ENCODE measurements at places on chromosomes 2 and 18.

DNA sequence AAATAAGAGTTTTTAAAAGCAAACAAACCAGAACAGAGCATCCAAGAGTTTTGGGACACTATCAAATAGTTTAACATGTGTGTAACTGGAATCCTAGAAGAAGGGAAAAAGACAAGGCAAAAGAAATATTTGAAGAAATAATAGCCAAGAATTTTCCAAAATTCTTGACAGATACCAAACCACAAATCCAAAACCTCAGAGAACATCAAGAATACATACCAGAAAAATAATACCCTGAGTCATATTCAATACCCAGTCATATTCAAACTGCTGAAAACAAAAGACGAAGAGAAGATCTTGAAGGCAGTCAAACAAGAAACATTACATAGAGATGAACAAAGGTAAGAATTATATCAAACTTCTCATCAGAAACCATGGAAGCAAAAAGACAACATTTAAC is 22.9 kb downstream of the INO80C start:
- no peak for DNase-seq

GRCh38 chr2:29632018-29632417 is 289.4 kb downstream of the ALK start:
- DNase-seq: no peak

DNA sequence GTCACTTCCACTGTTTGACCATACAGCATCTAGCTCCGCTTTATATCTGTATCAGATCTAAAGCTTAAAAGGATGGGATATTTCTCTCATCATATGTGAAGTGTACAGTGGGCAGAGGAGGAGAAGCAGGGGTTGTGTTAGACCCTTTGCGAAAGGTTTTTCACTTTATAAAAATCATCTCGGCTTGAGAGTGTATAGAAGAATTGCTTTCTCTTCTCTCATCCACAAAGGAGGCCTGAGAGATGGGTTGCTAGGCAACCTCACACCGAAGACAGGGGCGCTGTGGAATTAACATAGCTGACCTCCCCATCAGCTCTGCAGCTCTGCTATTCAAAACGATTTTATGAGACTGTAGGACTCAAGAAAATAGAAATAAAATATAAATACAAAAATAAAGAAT is 70.2 kb upstream of the GALNT3 start:
- DNase-seq: peak; percentile 90

DNA sequence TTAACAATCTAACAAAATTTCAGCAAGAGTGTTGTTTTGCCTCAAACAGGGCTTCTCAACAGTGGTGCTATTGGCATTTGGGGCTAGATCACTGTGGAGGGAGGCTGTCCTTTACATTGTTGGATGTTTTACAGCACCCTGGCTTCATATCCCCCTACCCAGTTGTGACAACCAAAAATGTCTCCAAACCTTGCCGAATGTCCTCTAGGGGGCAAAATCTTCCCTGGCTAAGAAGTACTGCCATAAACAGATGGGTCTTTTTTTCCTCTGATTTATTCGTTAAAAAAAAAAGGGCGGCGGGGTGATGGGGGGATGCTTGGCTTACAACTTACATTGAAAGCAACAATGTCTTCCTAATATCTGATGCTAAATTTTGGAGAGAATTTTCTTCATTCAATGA is 207.6 kb upstream of the CCDC150 start:
- peak; percentile 45 for DNase-seq

- no peak for DNase-seq
These were observed 8.2 kb upstream of the SETBP1 start for GRCh38 chr18:44672506-44672905.

DNA sequence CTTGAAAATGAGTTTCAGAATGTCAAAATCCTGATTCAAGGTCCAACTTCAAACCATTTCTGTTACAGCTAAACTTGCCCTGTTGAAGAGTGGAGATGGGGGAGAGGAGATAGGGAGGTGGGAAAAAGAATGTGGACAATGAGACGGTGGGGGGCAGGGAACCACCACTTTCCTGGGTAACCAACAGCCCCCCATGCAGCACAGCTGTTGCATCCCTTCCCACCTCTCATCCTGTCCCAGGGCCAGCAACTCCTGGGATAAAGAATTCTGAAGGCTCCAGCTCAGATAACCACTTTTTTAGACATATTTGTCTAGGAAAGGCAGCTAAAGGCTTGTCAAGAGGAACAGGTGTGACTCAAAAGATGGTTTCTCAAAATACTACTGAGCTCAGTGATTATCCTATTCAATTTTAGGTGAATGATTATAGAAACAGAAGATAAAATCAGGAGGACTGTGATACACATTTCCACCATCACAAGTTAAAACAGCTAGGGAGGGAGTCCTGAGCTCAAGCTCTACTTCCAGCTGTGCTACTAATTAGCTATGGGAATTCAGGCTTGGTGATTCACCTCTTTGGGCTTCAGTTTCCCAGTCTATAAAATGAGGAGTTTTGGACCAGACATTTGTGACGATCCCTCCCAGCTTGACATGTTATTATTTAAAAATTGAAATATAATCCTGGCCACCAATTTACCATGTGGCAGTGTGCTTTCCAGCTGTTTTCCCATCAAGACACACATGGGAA is 36.3 kb downstream of the HDHD2 start:
- no peak for DNase-seq

DNA sequence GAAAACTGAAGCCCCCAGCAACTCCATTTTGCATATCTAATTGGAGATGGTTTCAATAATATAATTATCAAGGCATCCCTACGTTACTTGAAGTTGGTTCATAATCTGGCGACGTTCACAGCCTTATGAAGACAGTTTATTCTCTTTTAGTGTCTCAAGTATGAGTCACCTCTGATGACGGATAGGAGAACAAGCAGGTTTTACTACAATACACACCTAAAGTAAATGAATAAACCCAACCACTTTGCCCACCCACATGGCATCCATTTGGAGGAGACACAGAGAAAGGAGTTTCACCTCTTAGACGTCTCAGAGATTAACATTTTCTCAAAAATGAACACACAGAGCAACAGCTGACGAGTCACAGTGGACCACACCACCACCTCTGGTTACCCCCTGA is 40.8 kb downstream of the BCL11A start:
- DNase-seq: no peak

- DNase-seq: no peak
These were observed 7.2 kb downstream of the ADI1 start for GRCh38 chr2:3512086-3512485.

DNA sequence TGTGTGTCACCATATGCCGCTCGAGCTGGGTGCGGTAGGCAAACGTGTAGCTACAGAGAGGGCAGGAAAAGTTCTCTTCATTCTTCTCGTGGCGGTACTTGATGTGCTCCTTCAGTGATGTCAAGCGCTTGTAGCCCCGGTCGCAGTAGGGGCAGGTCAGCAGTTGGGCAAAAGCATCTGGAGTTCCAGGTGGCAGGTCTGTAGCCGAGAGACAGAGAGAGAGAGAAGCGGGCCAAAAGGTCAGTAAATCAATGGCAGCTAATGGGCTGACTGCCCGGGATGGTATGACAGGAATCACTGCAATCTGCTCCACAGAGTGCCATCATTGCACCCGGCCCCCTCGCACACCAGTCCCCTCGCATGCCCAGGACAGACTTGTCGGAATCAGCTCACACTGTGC is 116.0 kb downstream of the ZEB2 start:
- DNase-seq: no peak

DNA sequence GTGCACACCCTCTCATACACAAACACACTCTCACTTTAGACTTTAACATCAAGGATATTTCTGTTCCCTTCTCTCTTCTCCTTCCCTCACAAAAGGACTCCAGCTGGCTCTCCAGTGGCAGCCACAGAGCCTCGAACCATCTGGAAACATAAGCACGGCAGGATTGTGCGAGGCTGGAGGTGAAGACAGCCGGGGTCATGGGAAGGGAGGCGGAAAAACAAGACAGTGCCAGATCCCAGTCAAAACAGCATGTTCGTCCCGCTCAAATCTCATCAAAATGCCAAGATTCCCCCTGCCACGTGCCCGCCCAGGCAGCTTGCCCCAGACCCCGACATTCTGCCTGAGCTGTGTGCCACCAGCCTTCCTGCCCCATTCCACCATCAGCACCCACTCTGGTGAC is 180.3 kb downstream of the ZBTB7C start:
- peak; percentile 74 for DNase-seq

- no peak for DNase-seq
These were observed 820.6 kb upstream of the PIK3C3 start for GRCh38 chr18:41134426-41134825.

DNA sequence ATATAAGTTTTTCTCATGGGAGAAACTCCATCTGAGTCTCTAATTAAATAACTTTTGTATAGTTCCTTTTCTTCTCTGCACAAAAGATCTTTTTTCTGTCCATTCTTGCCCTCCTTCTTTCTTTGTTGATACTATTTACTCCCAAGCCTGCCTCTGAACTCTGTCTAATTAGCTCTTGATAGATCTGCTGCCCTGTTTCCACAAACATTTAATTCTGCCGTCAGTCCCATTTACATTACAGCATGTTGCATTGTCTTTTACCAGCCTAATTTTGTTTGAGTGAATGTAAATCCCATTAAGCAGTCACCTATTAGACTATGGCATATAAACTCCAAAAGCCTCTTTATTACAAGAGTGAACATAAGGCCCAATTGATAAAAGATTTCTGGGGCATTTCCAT is 254.4 kb downstream of the ERBB4 start:
- peak; percentile 31 for DNase-seq

DNA sequence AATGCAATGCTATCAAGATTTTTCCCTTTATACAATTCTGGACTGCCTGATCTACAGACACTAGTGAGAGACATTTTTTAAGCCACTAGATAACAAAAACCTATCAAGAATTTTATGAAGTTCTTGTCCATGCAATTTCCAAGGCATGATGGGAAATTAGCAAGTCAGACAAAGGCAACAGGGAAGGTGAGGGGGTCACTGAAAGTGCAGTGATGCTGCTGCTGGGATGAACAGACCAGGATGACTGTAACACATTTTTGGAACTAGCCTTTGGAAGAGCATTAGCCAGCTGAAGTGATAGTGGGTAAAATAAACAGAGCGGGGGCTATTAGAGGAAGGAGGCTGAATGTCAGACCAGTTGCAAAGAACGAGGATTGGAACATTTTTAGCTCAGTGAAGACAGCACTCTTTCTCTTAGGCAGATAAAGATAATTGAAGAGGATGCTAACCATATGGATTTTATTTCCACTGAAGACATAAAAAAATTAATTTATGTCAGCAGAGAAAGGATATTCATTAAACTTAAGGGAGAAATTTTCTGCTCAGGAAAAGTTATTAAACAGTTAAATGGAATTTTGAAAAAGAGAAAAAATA is 17.9 kb downstream of the NRXN1 start:
- no peak for DNase-seq

DNA sequence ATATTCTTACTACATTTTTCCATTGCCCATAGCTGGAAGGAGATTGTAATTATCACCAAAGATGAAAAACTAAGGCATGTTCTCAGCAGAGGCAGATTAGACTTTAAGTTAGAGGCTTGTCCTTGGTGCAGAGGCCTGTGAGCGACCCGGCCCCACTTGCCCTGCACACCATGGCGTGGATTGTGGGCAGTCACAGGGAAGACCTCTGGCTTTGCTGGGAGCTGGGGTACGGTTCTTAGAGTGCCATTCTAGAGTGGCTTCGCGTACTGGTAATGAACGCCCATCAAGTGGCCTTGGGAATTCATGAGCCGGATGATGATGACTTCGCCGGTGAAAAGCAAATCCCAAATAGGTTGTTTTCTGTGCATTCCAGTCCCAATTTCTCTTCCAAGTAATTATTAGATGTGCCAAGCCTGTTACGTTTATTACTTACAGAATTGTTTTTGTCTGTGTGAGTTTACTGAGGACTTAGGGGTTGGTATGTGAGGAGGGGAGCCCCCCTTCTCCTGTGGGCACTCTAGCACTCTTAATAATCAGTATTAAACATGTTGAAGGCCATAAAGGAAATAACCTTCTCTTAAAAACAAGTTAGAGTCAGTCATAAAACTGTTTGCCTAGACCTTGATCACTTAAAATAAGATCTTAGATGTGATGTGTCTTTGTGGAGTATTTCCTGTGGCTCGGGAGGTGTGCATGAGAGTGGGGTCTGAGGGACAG is 90.6 kb downstream of the LDLRAD4 start:
- DNase-seq: no peak

- no peak for DNase-seq
These were observed 160.6 kb upstream of the DOK6 start for GRCh38 chr18:69239849-69240674.

GRCh38 chr2:219285894-219286425 is 6.8 kb downstream of the DNAJB2 start:
- peak; percentile 76 for DNase-seq

DNA sequence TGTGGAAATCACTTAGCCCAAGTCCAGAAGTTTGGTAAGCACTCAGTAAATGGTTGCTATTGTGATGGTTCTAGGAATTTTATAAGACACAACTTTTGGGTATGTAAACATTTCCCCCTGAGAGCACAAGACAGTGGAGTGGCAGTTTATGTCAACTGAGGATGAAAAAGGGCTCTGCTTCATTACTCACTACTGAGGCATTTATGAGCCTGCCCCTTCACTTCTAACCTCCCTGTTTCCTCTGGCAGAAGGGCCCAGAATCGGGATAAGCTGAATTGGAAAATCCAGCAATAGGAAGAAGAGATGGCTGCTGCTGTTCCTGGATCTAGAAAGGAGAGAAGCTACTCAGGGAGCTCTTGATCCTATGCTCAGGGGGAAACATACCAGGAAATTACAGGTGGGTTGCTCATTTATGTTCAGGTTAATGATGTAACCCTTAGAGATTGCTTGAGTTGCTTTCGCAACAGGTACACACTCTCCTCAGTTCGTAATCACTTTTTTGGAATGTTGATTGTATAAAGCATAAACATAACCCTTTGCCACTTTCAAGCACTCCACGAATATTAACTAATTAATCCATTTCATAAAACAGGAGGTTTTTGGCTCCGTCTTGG is 46.3 kb downstream of the ADCYAP1 start:
- DNase-seq: no peak

DNA sequence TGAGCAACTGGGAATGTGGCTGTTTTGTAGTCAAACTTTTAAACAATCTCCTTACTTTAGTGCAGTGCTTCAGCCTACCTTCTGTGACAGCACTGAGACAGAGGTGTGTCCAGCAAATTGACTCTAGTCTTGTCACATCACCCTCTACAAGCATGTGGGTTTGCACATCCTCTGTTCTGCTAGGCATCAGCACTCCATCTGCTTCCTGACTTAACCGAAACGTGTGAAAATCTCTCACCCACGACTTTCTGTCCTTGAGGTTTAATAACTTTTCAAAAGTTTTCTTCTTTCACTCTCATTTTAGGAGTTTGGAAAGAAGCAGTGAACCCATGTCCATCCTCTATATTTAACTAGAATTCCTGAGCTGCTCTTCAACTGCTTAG is 42.6 kb downstream of the TTR start:
- DNase-seq: no peak

- DNase-seq: no peak
These were observed 27.4 kb downstream of the NEMP2 start for GRCh38 chr2:190507135-190507534.

- no peak for DNase-seq
These were observed 53.0 kb upstream of the FOSL2 start for GRCh38 chr2:28339516-28340175.

DNA sequence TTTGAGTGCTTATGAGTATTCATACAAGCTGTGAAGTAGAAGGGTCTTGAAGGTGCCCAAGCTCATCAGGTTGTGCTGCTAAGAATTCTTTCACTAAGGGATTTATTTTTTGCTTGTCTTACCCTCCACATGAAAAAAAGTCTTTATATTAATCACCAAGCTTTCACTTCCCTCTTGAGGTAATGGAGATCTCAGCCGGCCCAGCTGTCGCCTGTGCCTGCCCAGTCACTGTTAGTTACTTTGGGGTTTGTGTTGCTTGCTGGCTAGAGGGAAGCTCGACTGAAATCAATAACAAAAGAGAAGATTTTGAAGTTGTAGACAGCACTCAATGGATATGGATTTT is 21.9 kb downstream of the MC2R start:
- no peak for DNase-seq

Data from brain (organoid and tissue), 16 donors.